Stimulated activated CD8-positive, alpha-beta memory T cell treated with anti-CD3 and anti-CD28 coated beads, Interleukin-7, amount 100 ng/mL, for 4 hours (primary cell): ENCODE measurements at places on chromosomes 2 and 18.

DNA sequence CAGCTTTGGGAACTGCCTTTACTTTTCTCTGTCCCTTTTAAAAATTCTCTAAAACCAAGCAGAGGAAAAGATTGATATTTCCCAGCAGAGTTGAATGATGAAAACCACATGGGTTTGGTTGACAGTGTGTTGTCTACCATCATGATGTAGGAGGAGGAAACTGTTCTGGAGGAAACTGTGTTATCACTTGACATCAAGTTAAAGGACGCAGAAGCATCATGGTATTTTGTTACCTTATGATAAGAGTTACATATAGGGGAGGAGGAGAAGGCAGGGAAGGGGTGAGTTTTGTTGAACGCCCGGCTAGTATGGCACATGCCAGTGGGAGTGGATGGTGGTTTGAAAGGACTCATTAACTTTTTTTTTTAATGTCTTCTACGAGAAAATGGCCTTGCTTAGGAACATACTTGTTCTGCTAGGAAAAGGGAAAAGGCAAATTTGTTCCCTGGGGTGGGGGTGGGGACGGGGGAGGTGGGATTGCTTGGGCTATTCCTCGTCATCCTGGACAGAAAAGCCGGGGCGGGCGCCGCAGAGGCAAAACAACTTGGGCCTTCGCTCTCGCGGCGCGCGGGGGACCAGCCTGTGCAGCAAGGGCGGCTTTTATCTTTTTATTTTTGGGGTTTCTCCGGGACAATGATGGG, 766 bp downstream of the TMEM17 start:
- DNase-seq, result no peak

DNA sequence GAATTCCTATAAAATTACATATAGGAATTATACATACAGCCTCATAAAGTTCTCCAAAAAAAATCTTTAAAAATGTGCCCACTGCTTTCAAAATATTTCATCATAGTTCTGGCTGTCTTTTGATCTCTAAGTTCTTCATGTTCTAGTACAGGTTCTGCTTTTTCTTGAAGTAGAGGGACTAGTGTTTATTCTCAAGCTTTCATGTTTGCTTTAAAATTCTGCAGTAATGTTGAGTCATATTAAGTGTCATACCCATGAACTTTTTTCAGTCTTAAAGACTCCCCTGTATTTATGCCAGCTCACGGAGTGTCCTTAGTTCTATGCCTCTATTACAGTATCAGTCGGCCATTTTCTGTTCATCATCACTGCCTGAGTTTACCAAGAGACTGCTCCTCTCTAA, 54.8 kb upstream of the CCDC141 start:
- DNase-seq, result no peak

DNA sequence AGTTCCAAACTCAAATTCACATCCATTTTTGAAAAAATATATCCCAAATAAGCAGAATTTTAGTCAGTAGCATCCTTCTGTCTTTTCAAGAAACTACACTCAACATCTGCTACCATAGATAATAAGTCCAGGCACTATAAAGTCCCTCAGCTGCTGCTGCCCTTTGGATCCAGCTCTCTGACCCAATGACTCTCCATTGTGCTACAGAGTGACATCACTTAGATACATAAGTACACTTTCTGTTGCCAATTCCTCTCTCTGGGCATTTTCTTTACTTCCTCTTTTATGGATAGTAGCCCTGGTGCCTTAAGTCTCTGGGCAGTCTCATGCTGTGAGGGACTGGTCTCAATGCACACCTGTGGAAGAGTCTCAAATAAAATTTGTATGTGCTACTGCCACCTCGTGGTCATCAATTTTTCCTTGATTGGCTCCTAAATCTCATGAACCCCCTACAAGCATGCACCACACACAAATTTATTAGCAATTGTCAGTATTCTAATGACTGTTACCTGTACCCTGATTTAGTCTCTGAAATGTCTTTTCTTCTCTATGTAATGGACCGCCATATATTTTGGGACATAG, 219.2 kb downstream of the LRP1B start:
- DNase-seq, result no peak

DNA sequence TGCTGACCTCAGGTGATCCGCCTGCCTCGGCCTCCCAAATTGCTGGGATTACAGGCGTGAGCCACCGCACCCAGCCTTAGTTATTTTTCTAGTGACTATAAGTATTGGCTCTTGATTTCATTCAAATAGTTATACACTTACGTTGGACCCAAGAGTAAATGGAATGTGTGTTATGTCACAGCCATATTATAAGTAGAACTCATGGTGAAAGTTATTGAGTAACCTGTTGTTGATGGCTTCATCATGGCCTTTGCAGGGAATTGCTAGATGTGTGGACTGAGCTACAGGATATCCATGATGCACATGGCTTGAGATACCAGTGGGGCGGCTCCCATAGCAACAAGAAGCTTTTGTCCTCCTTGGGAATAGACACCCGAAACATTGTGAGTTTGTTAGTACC, 44.7 kb downstream of the AFTPH start:
- no peak for DNase-seq

- no peak for DNase-seq
Measured at GRCh38 chr2:160906878-160907277, 253.3 kb upstream of the TANK start.

GRCh38 chr2:47002480-47003381, 87.1 kb upstream of the MCFD2 start:
- DNase-seq, result no peak

DNA sequence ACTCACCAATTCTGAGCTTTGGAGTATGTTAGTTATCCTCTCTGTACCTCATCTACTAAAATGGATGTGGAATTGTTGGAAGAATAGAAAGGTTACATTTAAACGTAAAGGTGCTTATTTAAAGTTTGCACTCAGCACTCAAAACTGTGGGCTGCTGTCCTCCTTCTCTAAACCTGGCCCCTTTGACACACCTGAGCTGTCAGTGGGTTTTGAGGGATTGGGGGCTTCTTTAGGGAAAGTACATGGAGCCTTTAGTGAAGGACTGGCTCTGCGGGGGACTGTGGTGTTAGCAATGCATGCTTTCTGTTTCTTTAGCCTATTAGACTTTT, 47.2 kb downstream of the TET3 start:
- no peak for DNase-seq
